Activated CD4-positive, alpha-beta T cell treated with anti-CD3 and anti-CD28 coated beads, Interleukin-2, amount 50 U/mL, for 24 hours (primary cell): ENCODE measurements at places on chromosomes 11 and 22.

DNA sequence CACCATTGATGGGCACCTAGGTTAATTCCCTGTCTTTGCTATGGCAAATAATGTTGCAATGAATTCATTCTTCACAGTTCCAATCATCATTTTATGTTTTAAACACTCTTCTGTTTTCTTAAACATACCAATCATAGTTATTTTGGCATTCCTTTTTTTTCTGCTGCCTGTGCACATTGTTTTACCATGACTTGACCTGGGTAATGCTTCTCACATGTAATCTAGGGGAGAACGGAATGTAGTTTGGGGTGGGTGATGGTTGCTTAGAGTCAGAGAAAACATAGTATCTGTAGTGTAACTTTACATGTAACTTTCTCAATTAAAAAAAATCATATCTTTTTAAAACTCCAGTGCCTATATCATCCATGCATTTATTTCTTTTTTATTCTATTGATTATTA, 1945.3 kb upstream of the RAG2 start:
- no peak for DNase-seq

- DNase-seq = no peak
Measured at GRCh38 chr11:85377901-85378300, 249.2 kb downstream of the DLG2 start.

GRCh38 chr11:65947133-65947532, 1.9 kb downstream of the TSGA10IP start:
- no peak for DNase-seq

DNA sequence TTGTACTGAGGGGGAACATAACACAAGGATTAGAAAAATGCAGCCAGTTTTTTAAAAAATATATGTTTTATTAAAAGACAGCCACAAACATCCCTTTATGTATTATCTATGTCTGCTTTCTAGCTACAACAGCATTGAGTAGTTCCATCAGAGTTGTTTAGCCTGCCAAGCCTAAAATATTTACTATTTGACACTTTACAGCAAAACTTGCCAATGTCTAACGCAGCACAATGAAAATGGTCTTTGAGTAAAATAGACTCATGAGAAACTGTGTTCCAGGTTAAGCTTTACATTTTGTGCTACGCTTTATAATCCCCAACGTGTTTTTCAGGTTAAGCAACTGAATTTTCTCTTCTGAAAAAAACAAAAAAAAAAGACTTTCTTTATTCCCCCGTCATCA, 2211.5 kb upstream of the RAG2 start:
- no peak for DNase-seq

- DNase-seq = no peak
Measured at GRCh38 chr11:128365044-128365443, 222.3 kb downstream of the ETS1 start.

- DNase-seq = no peak
Measured at GRCh38 chr22:35681454-35682052, 33.3 kb downstream of the APOL6 start.

- peak; percentile 30 for DNase-seq
Measured at GRCh38 chr11:20131788-20132666, 28.2 kb downstream of the DBX1 start.

GRCh38 chr11:19970944-19971343, 189.3 kb downstream of the DBX1 start:
- no peak for DNase-seq

- no peak for DNase-seq
Measured at GRCh38 chr22:32951807-32952153, 106.4 kb downstream of the SYN3 start.

DNA sequence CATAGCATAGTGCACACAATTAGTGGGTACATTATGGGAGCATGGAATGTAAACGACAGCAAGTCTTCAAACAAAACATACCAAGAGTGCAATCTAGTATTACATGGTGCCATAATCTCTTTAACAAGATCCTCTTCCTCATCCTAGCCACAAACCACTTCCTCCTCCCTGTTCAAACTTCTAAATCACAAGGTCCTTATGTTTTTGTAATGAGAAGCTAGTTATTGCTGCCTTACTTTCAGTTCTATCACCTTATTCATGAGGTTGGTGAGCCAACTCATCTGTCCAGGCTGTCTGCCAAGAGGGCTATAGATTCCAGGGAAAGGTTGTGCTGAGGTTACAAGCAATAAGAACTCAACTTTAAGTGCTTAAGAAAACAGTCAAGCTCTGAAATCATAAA, 195.4 kb upstream of the ARHGAP20 start:
- no peak for DNase-seq

DNA sequence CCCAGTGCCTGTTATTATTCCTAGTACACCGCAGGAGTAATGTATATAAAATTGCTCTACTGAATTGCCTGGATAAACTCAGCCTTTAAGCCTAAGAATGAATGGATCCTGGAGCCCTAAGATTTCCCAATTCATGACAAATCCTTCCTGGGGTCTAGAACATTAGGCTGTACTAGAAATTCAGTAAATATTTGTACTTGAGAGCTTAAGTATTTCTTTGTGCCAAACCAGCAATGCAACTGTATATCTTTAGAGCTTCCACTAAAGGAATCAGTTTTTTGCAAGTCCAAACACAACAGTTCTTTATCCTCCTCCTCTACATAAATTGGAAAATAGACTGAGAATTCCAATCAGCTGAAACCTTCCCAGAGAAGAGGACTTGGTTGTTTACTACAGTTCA, 65.6 kb downstream of the FAM168A start:
- no peak for DNase-seq

- DNase-seq = no peak
Measured at GRCh38 chr11:10263929-10264328, 30.1 kb downstream of the SBF2 start.

GRCh38 chr11:11567936-11568650, 53.7 kb downstream of the GALNT18 start:
- DNase-seq = no peak

GRCh38 chr11:13333456-13333957, 55.9 kb downstream of the BMAL1 start:
- DNase-seq = no peak

DNA sequence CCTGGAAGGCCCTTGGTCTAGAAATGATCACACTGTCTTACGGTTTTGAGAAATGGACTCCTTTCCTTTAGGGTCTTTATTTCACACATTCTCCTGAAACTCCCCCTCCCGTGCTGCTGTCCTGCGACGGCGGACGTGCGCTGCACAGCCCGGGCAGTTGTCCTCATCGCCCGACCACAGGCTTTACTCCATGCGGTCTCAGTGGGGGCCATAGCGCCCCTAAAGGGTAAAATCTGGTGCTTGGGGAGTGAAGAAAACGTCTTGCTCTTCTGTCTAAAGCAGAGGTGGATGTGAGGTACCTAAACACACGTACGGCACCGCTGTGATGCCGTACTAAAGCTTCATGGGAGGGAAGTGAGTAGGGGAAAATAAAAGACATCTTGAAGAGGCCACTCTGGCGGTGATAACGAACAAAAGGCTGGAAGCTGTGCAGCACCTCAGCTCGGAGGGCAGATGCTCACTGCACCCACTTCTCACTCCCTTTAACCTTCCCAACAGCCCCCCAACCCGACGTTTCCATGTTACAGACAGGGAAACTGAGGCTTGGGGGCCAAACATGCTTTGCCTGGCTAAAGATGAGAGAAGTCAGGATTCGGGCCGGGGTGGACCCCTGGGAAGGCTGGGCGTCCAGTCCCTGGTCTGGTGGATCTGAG, 22.6 kb downstream of the MPPED1 start:
- DNase-seq = no peak

DNA sequence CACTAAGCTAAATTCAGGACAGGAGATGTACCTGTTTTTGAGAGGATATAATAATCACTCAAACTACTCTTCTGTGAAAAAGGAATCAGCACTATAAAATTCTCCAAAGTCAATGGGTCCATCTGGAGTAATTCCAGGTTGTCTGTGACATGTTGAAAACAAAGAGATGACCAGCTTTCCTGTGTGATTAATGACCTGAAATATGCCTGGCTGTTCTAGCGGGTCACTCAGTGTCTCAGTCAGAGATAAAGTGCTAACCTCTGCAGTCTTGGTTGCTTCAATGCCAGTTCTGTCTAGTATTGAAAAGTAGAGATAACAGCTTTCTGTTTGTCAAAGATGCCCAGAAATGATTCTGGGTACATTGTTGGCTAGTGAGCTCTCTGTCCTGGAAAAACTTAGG, 722.6 kb upstream of the TENM4 start:
- DNase-seq = no peak

GRCh38 chr11:86736291-86737143, 63.8 kb upstream of the PRSS23 start:
- DNase-seq = no peak

- DNase-seq = no peak
Measured at GRCh38 chr11:131391176-131391575, 20.8 kb downstream of the NTM start.

DNA sequence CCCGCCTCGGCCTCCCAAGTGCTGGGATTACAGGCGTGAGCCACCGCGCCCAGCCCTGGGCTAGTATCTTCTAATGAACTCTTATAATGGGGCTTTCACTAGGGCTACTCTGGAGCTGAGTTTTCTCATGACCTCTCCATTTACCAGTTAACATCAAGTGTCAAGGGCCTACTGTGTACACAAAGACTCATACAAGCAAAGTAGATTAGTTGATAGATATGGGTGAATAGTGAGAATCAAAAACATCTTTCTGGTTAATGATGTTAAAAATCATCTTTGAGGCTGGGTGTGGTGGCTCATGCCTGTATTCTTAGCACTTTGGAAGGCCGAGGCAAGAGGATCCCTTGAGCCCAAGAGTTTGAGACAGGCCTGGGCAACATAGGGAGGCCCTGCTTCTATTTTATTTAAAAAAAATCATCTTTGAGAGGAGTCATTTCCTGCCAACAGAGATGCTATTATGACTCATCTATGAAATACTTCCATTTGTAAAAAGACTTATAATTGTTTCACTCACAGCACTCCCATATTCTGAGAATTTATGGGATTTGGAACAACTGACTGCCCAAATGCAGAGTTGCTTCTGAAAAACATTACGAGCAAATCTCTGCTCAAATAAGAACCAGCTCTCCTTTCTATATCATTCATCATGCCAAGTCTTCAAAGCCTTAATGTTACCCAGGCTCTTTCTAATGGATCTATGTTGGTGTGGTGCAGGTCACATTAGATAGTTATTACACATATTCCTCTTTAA, 57.0 kb downstream of the GDPD4 start:
- DNase-seq = no peak

DNA sequence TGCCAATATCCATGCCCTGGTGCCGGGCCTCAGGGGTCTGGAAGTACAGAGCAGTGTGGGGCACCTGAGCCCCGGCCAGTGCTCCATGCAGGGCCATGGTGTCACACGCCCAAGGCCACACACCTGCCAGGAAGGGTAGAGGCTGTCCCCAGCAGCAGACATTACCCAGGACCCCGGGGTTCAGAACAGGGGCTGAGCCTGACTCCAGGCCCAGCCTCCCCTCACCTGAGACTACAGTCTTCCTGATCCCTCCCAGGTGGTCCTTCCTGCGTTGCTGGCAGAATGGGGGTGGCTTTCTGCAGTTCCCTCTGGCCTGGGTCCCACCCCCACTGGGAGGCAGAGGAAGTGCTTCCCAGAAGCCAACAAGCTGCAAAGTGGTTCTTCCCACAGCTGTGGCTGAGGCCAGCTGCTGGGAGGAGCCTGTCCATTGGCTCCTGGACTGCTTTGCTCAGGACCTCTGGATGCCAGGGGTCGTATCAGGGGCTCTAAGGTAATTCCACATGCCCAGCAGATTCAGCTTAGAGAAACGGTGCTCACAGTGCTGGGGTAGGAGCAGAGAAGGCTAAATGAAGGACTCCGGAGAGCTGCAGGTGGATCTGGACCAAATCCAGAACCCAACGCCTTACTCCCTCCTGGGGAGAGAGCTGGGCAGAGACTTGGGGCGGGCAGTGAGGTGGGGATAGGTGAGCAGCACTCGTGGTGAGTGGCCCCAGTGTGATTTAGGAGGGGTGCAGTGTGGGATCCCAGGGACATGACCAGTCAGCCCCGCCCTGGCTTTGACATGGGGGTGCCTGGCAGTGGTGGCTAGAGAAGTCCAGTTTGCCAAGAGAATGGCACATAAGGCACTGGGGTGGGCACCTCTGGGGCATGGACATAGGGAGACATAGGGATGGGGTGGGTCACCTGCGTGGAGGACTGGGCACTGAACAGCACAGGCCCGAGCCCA, 12.6 kb downstream of the TCIRG1 start:
- DNase-seq = no peak

DNA sequence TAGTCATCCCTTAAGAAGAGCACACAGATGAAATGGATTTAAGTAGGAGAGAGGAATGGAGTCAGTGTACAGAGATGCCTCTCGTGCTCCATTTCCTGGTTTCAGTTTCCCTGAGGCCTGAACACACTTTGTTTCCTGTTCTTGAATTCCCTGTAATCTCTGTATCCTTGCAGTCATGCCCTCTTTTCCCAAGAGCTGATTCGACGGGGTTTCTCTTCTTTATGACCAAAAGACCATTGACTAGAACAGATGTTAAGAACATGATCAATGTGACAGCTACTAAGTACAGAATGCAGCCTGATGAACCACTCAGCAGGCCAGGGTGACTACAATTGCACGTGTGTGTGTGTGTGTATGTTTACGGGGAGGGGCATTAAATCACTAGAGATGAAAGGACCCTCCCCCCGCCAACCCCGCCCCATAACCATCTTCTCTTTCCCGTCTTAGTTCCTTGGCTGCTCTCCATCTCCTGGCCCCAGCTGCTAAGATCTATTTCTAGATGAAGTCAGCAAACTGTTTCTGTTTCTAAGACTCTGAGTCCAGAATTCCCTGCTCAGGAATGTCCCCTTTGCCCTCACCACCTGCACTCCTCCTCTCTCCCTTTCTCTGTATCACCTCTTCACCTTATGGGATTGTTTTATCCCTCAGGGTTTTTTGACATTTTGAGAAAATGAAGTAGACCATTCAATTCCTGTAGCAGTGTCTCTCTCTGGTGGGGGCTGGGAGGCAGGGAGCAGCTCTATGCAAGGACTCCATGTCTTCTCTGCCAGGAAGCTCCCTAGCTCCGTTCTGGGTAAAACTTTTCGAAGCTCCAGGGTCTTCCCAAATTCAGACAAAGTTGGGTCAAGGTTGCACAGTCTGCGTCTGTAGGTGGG, 26.0 kb downstream of the SLC22A6 start:
- DNase-seq = no peak

GRCh38 chr11:132402071-132402684, 1031.8 kb downstream of the NTM start:
- no peak for DNase-seq

- DNase-seq = no peak
Measured at GRCh38 chr11:67268081-67268961, 2.0 kb downstream of the GRK2 start.
